ENCODE measurements at places on chromosomes 2 and 18.

GRCh38 chr18:6781796-6782195, 52.3 kb downstream of the ARHGAP28 start:
- no peak for DNase-seq

GRCh38 chr2:126857502-126857901, 41.2 kb upstream of the TEX51 start:
- no peak for DNase-seq

GRCh38 chr2:151796774-151797173, 31.4 kb downstream of the ARL5A start:
- DNase-seq, result no peak

DNA sequence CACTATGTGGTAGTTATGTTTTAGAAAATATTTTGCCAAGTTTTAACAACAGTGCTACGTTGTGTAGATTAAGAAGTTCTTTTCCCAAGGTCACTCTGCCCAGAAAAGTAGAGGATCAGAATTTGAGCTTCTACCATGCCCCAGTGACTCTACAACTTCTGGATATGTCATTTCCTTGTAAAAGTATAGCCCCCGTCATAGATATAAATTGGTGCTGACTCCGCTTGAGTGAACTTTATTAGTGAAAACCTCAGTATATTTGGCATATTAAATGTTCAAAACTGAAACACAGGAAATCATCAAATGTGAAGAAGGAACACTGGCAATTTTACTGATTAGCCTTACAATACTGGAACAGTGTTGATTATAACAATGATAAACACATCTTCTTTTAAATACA, 256.7 kb upstream of the UBE2E3 start:
- DNase-seq, result no peak

All from GM12891 (cell line).